Activated CD4-positive, alpha-beta T cell treated with anti-CD3 and anti-CD28 coated beads, Interleukin-2, Interleukin-6, amounts not matched to agents 100 ng/mL and 50 ng/mL, durations not matched to agents 16 hours and 8 hours (primary cell): ENCODE measurements at places on chromosomes 5 and 9.

DNA sequence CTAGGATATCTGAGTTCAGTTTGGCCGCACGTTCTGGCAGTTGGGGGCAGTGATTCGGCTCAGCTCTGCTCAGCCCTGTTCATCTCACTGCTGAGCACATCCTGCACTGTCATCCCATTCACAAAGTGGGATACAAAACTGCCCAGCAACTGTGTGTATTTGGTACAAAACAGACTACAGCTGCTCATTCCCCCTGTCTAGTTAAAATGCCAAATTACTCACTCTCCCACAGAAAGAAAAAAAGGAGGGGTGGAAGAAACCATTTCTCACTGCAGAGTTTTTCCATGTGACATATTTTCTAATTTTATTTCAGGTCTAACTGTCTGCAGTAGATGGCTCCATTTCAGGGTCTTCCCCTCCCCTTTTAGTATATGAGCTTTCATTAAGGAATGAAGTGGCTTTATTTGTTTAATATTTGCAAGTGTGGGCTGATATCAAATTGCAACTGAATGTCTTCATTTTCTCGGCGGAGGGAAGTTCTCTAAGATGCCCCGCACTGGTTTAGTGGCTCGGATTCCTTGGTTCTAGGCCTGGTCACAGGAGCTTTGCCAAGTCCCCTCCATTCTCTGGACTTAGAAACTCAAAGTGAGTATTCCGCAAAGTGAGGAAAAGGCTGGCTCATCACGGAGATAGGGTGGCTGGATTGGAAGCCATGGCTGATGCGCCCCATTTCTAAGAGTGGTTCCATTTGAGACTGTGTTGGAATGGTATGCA is 14.7 kb downstream of the COL15A1 start:
- DNase-seq: no peak

DNA sequence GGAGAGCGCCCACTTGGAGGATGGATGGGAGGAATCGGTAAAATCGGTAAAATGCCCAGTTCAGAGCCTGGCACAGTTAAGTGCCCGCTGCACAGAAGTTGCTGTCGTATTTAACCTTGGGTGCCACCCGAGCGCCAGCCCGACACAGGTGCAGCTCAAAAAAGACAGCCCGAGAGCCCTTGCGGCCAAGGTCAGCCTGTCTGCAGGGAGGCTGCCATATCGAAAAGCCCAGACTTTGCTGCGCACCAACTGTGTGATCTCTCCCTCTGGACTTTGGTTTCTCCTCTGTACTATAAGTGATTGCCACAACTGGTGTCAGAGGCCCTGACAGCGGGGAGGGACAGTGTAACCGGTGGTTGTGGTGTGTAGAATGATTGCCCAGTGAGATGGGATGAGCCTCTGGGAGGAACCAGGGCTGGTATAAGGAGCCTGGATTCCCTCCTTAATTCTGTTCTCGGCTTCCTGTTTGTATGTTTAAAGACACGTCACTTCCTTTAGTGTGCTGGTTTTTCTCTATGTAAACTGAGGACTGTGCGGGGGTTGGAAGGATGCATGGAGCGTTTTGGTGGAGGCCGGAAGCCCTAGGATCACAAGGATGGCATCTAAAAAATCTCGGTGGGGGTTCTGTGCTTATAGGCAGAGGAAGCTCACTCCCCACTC is 792 bp downstream of the NTMT1 start:
- peak; percentile 44 for DNase-seq

DNA sequence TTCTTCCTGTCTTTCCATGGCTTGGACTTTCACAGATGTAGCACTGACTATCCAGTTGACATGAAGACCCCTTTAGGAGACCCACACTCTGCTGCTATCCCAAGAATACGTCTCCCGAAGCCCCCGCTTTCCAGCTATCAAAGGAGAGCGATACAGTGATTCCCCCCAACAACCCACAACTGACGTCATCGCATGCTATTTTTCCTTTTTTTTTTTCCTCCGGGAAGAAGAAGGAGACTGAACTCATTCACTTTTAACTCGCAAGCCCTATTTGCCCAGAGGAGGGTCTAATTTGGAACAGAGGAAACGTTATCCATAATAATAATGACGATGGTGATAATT is 2.1 kb downstream of the PAPPA start:
- no peak for DNase-seq

DNA sequence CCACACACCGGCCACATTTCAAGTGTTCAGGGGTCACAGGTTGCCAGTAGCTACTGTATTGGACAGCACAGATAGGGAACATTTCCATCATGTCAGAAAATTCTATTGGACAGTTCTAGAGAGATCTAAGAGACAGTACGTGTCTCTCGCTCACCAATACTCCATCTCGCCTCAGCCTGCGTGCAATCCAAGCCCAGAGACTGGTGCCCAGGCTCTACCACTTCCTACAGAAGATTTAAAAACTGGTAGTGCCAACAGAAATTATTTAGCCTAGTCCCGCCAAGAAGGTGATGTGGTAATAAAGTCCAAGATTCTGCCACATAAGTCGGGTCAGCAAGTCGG is 390 bp upstream of the SNX2 start:
- DNase-seq: no peak

DNA sequence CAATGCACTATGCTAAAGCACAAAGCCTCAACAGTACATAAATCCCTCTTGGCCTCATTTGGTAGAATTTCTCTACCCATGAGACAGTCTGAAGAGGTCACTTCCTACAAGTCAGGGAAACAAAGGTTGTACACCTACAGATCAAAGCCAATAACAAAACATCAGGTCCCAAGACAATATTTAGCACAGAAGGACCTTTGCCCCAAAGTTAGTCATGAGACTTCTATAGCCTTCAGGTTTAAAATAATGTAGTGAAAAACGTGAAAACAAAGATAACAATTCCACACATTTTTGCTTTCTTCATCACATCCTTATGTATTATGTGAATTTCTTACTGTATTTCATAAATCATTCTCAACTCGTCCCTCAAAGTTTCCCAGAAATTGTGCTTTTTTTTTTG is 15.8 kb downstream of the AFF4 start:
- no peak for DNase-seq

- DNase-seq: no peak
These were observed 2.7 kb downstream of the NDST1 start for GRCh38 chr5:150510460-150511263.

- DNase-seq: no peak
These were observed 32.8 kb downstream of the SECISBP2 start for GRCh38 chr9:89350988-89351557.

GRCh38 chr5:111511831-111512374 is 432 bp downstream of the STARD4 start:
- DNase-seq: no peak

DNA sequence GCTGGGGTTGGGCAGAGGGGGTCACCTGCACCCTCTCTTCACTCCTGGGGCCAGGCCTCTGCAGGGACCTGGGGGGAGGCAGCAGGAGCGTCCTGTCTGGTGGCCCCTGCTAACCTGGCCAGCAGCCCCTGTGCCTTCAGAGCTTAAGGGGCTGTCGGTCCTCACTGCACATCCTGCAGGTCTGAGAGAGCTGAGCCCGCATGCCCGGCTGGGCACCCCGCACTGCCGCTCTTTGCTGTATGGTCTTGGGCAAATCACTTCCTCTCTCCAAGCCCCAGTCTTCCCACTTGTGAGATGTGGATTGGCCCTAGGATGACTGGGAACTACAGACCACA is 7.9 kb downstream of the FLT4 start:
- no peak for DNase-seq
